ENCODE measurements at places on chromosomes 6 and 20.

DNA sequence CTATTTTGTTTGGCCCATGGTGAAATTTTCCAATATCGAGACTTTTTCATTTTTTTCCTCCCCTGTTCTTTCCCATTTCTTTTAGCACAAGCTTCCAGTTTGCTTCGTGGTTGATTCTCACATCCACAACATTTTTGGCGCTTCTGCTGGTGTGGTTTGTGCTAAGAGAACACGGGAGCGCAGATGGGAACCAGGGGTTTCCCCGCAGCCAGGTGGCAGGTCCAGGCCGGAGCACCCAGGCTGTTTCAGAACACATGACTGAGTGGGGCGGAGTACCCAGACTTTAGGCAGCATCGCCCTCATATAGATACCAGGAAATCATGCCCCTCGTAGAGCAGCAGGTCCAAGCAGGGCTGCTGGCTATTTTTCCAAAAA, 58.0 kb downstream of the SYTL3 start:
- no peak for DNase-seq

GRCh38 chr20:1383623-1384404, 9.0 kb downstream of the FKBP1A start:
- no peak for DNase-seq

- DNase-seq, result no peak
Observed at GRCh38 chr6:79076160-79076559, 1.9 kb downstream of the PHIP start.

DNA sequence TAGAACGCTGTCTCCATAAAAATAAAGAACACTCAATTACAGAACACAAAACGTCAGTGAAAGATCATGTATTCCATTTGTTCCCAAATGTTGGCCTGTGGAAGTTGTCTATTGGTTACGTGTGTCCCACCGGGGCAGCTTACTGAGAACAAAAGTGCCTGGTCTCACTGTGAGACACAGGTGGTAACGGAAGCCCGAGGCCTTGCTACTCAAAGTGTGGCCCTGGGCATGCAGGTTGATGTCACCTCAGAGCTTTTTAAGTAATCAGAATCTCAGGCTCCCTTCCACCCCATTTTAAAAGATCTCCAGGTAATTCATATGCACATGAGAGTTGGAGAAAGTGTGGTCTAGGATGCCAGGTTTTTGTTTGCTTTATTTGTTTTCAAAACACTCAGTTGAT, 422.5 kb upstream of the OPRM1 start:
- DNase-seq, result no peak

GRCh38 chr6:3549314-3549940, 92.6 kb upstream of the SLC22A23 start:
- DNase-seq, result no peak

DNA sequence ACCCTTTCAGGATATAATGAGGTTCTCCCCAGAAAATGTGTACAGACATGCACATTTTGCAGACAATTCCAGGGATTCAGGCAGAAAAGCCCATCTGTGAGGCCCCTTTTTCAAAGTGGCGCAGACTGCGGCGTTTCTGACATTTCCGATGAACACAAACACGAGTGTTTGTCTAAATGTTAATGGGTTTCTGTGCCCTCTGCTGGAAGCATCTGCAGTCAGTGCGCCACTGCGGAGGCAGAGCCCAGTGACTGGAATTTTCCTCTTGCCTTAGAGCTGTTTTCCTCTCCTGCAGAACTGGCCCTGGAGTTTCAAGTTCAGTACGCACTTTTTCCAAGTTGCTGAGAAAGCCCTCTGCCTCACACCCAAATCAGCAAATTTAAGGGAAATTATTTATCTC, 15.3 kb downstream of the ANKRD60 start:
- DNase-seq, result no peak

DNA sequence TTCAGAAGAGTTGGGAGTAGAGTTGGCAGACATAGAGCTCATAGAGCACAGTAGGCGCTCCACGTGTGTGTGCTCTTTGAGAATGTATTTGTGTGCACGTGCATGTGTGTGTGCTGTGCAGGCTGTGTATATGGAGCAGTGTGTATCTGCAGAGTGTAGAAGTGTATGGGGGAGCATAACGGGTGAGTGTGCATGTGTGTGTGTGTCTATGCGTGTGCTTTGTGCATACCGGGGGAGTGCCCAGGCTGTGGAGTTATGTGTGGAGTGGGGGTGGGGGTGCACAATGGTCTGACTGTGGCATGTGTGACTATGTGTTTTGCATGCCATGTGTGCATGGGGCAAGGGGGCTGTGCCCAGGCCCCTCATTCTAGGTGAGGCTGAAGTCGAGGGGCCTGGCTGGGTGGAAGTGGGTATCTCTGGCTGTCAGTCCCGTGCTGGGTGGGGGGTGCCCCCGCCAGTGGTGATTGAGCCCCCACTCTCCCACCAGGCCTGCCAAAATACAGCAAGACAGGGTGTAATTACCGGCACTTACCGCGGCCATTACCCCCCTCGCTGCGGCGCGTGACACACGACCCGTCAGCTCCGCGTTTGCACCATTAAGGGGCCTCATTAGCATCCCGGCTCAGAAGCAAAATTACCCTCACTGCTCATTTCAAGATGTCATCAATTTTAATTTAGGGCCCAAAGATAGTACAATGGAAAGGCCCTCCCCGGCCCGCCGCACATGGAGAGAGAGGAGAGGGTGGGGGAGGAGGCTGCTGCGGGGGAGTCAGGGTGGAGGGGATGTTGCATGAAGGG, 39.1 kb downstream of the MDFI start:
- DNase-seq, result no peak

DNA sequence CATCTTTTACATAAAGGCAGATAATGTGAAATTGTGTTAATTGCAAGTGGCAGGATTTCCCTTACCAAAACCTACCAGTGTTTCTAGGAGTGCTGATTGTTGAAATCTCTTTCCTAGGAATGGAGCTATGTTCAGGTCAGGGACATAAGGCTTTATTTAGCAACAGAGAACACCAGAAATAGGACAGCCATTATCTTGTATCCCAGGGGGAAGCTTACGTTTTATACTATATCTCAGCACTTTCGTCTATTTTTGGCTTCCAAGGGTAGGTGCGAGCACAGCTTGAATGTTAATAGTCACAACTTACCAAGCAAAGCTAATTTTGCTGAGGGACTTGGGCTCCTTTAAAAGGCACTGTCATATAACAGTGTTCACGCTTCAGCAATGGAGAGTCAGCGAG, 94.0 kb downstream of the SYCP2 start:
- no peak for DNase-seq

DNA sequence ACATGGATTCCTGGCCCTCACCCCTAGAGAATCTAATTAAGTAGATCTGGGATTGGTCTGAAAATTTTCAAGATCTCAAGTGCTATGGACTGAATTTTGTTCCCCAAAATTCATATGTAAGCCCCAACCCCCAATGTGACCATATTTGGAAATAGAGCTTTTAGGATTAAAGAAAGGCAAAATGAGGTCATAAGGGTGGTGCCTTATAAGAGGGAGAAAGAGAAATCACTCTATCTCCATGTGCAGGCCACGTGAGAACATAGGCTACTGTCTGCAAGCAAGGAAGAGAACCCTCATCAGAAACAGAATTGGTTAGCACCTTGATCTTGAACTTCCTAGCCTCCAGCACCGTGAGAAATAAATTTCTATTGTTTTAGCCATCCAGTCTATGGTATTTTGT, 8.5 kb upstream of the DSE start:
- DNase-seq, result no peak

DNA sequence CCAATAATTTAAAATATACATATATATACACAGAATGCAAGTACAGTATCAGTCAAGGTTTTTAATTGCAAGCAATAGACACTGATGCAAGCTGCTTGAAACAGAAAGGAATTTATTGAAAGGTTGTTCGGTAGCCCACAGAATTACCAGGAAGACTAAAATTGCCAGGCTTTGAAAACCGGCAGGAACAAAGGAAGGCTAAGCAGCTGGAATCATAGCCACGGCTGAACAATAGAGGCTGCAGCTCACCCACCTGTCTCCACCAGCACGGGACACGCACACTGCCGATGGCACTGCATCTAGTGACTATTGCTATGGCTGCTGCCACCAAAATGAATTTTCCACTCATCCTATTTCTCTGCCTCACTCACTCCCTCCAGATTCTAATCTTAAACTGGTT, 22.0 kb upstream of the L3MBTL3 start:
- no peak for DNase-seq

- DNase-seq, result no peak
Observed at GRCh38 chr6:33812669-33813068, 8.9 kb upstream of the MLN start.

- no peak for DNase-seq
Observed at GRCh38 chr6:159985296-159985945, 16.5 kb downstream of the IGF2R start.

DNA sequence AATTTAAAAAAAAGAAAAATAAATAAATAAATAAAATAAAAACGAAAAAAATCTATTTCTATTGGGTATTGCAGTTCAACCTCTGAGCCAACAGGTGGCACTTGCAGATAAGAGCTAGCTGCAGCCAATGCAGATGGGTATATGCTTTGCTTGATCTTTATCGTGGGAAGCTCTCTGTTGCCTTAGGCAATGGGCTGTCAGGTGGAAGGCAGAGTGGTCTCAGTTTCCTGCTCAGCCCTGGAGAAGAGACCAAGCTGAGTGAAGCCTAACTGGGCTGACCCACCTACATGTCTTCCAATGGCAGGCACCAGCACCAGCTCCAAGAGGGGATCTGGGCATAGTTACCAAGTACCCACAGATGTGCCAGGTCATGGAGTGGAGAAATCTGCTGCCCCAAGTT, 95.0 kb downstream of the AK9 start:
- no peak for DNase-seq

- peak; percentile 16 for DNase-seq
Observed at GRCh38 chr6:43723737-43724295, 36.2 kb upstream of the MRPS18A start.

DNA sequence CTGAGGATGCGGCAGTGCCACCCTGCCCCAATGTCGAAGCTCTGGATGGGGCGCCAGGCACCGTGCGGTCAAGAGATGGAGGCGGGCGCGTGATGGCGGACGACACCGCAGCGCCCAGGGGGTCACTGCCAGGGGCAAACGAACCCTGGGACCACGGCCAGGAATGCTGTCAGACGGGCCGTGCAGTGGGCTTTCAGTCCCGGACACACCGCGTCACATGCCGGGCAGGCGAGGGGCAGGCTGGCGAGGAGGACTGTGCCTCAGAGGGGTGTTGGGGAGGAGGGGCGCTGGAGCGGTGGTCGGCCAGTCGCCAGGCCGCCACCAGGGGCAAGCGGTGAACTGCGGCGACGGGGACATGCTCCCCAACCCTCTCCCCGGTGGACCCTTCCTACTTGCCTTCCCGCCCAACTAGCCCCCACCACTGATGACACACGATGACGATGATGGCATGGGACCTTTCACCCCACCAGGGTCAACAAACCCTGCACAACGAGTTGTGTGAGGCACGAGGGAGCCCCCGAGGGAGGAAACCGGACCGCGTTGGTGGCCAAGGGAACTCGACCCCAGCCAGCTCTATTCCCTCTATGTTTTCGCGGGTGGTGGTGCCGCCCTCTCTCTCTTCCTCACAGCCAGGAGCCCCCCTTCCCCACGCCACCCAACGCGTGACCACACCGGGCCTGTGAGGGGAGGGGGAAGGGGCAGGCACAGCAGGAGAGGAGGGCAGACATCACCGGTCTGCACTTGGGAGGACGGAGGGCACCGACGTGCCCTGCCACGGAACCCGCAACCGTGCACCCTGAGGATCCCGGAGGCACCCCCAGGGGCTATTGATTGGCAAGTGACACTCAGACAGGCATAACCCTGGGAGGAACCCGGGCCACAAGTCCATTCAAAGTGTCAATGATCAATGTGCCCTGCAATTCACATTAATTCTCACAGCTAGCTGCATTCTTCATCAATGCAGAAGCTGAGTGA, 1960.9 kb upstream of the DEFB115 start:
- DNase-seq, result no peak

DNA sequence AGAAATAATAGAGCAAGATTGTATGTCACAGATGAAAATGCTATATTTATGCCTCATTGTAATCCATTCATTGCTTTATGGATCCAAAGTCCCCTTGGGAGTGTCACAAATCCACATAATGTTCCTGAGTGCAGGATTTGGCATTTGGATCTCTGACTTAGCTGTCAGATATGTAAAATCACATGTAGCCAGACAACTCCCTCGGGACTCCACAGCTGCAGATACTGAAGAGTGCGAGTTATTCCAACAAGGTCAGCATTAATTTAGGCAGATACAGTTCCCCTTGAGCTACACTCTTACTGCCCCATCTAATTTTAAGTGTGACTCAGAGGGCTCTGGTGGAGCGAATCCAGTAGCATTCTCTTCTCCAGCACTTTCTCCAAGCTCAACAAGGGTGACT, 433.2 kb downstream of the CD83 start:
- DNase-seq, result no peak

- no peak for DNase-seq
Observed at GRCh38 chr20:208942-209566, 18.0 kb upstream of the DEFB129 start.

- DNase-seq, result no peak
Observed at GRCh38 chr6:100818066-100818465, 63.1 kb downstream of the ASCC3 start.

- no peak for DNase-seq
Observed at GRCh38 chr20:23658989-23659609, 21.3 kb upstream of the CST3 start.

GRCh38 chr6:112113431-112113830, 26.0 kb downstream of the FAM229B start:
- no peak for DNase-seq

DNA sequence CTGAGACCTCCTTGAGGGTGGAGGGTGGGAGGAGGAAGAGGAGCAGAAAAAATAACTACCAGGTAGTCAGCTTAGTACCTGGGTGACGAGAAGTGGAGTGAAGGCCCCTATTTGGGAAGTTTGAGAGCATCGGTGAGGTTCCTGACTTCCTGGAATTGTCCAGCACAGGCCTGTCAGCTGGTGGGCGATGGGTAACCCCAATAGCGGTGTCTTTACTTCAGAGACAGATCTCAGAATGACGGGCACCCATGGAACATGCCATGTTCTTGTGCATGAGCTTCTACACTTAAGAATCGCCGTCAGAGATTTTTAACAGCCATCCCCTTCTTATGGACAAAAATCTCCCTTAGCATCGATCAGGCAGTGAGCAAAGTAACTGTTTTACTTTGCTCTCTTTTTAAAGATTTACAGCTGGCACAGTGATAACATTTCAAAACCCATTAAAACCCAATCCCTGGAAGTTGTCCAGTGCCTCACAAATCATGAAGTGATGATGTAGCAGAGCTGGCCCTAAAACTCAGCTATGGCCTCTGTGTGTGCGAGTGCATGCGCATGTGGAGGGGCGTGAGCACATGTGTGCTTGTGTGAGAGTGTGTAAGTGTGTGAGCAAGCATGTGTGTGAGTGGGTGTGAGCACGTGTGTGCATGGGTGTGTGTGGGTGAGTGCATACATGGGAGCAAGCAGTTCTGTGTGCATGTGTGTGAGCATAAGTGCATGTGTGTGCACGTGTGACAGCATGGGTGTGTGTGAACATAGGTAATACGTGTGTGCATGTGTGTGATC, 85.2 kb downstream of the DLL1 start:
- DNase-seq, result no peak

DNA sequence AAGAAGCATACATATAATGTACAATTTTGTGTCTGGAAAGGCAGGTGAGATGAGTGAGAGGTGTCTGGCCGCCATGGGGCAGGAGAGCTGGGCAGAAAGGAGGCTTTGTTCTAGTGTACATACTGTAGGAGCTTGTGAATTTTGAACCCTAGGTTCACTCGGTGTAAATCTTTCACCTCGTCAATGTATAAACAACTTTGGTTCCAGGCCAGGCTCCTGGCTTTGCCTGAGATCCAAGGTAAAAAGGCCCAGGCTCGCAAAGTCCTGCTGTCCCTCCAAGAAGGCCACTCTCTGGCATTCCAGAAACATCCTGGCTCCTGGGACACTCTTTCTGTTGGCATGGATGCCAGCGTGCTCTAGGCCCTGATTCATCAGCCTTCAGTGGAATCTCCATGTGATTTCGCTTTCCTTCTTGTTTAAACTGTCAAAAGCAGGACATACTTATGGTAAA, 7.1 kb upstream of the SLC22A7 start:
- no peak for DNase-seq

All from T-helper 22 cell (primary cell).